ENCODE measurements at places on chromosomes 3 and 15. TPM values are rescaled to one million over a fixed set of nuclear protein-coding genes. Genes with fewer than 3 reads are reported as not detected.

DNA sequence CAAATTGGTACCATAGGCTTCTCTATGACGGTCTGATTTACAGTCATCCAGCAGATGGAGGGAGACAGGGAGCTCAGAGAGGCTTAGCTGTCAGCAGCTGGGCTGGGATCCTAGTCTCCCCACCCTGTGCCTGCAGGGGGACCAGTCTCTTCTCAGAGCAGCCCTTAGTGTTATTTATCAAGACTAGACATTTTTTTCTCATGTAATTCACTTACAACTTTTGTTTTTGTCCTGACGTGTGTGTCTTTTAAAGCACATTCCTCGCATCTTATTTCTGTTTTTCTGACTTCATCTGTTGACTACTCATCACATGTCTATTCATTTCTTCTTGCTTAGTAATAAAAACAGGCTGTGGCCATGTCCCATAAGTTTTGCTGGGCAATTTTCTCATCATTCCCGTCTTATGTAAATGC lies 116.1 kb downstream of the KLF13 start:
- DNase-seq: no peak
- peaks cover 9% of the 10 kb centered on the region for H3K4me1 ChIP-seq
- peak overlapping the region; percentile 20 for H3K27ac ChIP-seq
- H3K4me3 ChIP-seq: no peak overlapping the region
- H3K27me3 ChIP-seq: no peaks in the 10 kb centered on the region
- no peaks in the 10 kb centered on the region for H3K36me3 ChIP-seq

- no peak overlapping the region for H3K4me3 ChIP-seq
- H3K36me3 ChIP-seq: no peaks in the 10 kb centered on the region
- H3K27me3 ChIP-seq: no peaks in the 10 kb centered on the region
- no peak overlapping the region for H3K27ac ChIP-seq
- no peak for DNase-seq
Measured at GRCh38 chr3:23271876-23272741, 69.0 kb downstream of the UBE2E2 start.

DNA sequence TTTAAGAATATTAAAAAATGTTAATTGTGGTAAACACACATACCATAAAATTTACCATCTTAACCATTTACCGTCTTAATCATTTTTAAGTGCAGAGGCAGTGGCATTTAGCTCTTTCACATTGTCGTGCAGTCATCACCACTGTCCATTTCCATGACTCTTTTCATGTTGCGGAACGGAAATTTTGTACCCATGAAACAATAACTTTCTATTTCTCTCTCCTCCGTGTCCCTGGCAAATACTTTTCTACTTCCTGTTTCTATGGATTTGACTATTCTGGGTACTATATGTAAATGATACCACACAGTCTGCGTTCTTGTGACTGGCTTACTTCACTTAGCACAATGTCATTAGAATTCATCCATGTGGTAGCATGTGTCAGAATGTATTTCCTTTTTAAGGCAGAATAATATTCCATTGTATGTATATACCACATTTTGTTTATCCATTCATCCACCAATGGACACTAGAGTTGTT lies 27.9 kb downstream of the AKAP13 start:
- peak overlapping the region; percentile 47 for H3K27ac ChIP-seq
- H3K36me3 ChIP-seq: no peaks in the 10 kb centered on the region
- H3K4me1 ChIP-seq: peaks cover 53% of the 10 kb centered on the region
- no peaks in the 10 kb centered on the region for H3K27me3 ChIP-seq
- DNase-seq: no peak

GRCh38 chr15:60462027-60462426 lies 16.9 kb downstream of the ICE2 start:
- H3K4me1 ChIP-seq: no peaks in the 10 kb centered on the region
- H3K36me3 ChIP-seq: no peaks in the 10 kb centered on the region
- no peak for DNase-seq
- no peak overlapping the region for H3K27ac ChIP-seq
- H3K27me3 ChIP-seq: no peaks in the 10 kb centered on the region

DNA sequence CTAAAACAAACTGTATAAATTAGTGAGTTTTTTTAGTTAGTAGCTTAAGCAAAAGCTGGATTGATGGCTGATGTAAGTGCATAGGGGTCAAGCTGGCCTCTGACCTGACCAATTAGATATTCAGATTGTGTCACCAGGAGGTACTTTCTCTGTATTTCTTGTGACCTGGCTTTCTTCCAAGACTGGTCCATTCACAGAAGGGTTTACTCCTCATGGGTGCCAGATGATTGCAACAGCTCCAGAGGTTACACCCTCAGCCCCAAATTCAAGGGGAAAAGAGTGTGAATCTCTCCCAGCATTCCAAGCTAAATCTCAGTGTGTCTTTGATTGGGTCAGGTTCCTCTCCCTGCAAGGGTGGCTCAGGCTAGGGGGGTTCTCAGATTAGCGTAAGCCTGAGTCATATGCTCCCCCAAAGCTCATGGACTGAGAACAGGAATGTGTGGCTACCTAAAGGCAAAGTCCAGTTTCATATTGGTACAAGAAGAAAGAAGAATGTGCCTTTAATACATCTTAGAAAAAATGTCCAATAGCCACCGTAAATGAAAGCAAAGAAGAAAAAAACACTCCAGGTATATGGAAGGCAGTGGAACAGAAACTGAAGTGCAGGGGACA lies 16.5 kb downstream of the PML start:
- no peak for DNase-seq
- H3K27me3 ChIP-seq: no peaks in the 10 kb centered on the region
- no peak overlapping the region for H3K4me3 ChIP-seq
- no peaks in the 10 kb centered on the region for H3K36me3 ChIP-seq

GRCh38 chr15:28909958-28910500 lies 24.3 kb downstream of the APBA2 start:
- H3K36me3 ChIP-seq: no peaks in the 10 kb centered on the region
- no peak overlapping the region for H3K4me3 ChIP-seq
- DNase-seq: no peak
- H3K27ac ChIP-seq: no peak overlapping the region

Gene RTP4
- not detected for total RNA-seq

Gene C15orf40
- total RNA-seq: 16.7 TPM

Gene KCNMB2
- not detected for total RNA-seq
